Activated CD8-positive, alpha-beta T cell treated with anti-CD3 and anti-CD28 coated beads, Interleukin-2, amount 10 ng/mL, durations not matched to agents 7 days and 5 days (primary cell): ENCODE measurements at places on chromosomes 6 and 20.

- H3K27me3 ChIP-seq, result no peaks in the 10 kb centered on the region
- no peaks in the 10 kb centered on the region for H3K4me1 ChIP-seq
- no peak for DNase-seq
- no peak overlapping the region for H3K27ac ChIP-seq
These were observed 151.4 kb downstream of the ID4 start for GRCh38 chr6:19988555-19988954.

DNA sequence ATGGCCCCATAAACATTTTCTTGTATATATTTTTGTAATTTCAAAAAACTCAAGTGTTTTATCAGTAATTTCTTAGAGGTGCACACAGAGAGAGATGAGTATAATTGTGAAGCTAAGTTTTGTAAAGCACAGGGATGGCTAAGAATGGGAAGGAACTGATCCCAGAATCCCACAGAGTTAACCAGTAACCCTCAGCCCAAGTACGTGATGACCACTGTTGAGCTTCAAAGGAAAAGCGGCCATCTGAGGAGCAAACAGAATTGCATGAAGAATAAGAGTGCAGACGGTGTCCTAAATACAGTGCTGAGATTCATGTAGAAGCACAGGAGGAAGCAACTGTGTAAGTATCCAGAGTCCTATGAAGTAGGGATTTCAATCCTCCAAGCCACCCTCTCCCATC is 28.1 kb upstream of the HLA-C start:
- no peaks in the 10 kb centered on the region for H3K4me1 ChIP-seq
- no peak for DNase-seq
- no peak overlapping the region for H3K4me3 ChIP-seq
- no peaks in the 10 kb centered on the region for H3K36me3 ChIP-seq
- H3K27me3 ChIP-seq, result peaks cover 63% of the 10 kb centered on the region

DNA sequence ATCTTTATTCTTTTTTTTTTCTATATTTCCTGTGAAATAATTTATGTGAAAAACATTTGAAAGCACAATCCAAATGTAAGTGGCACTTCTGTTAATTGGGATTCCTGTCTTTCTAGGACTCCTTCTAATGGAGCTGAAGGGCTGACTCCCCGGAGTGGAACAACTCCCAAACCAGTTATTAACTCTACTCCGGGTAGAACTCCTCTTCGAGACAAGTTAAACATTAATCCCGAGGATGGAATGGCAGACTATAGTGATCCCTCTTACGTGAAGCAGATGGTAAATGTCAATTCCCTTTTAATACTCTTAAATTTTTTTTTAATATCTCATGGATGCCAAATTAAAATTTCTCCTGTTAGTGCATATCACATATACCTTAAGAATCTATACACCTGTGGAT is 35.0 kb downstream of the CDC5L start:
- H3K4me1 ChIP-seq, result no peaks in the 10 kb centered on the region
- peaks cover 57% of the 10 kb centered on the region for H3K36me3 ChIP-seq
- H3K4me3 ChIP-seq, result no peak overlapping the region

DNA sequence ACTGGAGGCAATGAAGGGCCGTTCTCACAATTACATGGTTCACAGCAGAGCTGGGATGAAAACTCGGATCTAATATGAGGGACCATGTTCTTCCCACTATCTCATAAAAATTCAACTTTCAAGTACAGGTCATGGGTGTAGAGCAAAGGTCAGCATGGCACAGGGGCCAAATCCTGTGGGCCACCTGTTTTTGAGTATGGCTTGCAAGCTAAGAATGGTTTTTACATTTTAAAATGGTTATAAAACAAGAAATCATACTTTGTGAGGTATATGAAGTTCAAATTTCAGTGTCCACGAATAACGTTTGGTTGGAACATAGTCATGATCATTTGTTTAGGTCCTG is 4.6 kb downstream of the MAP3K5 start:
- no peaks in the 10 kb centered on the region for H3K27me3 ChIP-seq
- no peak for DNase-seq
- no peak overlapping the region for H3K27ac ChIP-seq
- peak overlapping the region; percentile 35 for H3K4me3 ChIP-seq

DNA sequence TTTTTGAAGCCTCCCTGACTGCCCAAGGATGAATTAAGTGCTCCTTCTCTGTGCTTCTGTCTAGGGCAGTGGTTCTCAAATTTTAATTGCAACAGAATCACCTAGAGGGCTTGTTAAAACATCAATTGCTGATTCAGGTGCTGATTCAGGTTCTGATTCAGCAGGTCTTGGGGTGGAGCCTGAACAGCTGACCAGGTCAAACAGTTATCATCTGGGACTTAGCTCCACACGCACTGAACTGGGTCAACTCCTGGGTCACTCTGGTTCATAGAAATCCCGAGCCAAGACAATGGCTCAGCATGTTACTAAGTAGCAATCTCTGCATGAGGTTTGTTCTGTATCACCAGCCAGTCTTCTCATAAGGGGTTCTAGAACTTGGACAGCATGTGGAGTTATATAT is 192.3 kb downstream of the GJA1 start:
- H3K36me3 ChIP-seq, result no peaks in the 10 kb centered on the region
- DNase-seq, result no peak
- no peak overlapping the region for H3K27ac ChIP-seq
- H3K4me3 ChIP-seq, result no peak overlapping the region
- no peaks in the 10 kb centered on the region for H3K4me1 ChIP-seq

DNA sequence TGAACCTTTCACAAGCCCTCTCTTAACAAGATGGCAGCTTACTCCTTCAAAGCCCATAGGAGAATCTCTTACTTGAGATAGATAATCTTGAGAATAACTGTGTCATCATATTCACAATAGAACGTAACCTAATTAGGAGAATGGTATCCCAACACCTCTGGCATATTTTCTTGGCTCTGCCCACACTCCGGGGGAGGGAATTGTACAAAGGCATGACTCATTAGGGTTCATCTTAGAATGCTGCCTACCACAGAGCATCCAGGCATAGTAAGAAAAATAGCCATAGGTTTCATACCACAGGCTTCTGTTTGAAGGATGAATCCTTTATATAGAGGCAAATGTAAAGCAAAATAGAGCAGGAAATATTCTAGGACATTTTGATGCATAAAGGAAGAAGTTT is 1100.6 kb upstream of the CITED2 start:
- no peak overlapping the region for H3K27ac ChIP-seq
- no peaks in the 10 kb centered on the region for H3K27me3 ChIP-seq
- H3K4me3 ChIP-seq, result no peak overlapping the region
- no peak for DNase-seq
- H3K36me3 ChIP-seq, result no peaks in the 10 kb centered on the region

DNA sequence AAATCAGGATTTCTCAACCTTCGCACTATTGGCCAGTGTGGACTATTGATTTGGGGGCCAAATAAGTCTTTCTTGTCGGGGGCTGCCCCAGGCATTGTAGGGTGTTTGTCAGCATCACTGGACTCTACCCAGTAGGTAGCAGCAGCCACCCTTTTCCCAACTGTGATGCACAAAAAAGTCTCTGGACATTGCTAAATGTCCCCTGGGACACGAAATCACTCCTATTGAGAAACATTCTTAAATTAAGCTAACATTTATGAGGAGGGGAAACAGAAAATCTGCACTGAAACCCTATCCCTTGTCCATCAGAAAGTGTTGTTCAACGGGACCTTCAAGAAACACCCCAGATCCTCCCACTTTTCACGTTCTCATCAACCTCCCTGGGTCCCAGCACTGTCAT is 54.2 kb downstream of the NFATC2 start:
- peaks cover 89% of the 10 kb centered on the region for H3K36me3 ChIP-seq
- H3K4me3 ChIP-seq, result no peak overlapping the region
- H3K27ac ChIP-seq, result no peak overlapping the region

DNA sequence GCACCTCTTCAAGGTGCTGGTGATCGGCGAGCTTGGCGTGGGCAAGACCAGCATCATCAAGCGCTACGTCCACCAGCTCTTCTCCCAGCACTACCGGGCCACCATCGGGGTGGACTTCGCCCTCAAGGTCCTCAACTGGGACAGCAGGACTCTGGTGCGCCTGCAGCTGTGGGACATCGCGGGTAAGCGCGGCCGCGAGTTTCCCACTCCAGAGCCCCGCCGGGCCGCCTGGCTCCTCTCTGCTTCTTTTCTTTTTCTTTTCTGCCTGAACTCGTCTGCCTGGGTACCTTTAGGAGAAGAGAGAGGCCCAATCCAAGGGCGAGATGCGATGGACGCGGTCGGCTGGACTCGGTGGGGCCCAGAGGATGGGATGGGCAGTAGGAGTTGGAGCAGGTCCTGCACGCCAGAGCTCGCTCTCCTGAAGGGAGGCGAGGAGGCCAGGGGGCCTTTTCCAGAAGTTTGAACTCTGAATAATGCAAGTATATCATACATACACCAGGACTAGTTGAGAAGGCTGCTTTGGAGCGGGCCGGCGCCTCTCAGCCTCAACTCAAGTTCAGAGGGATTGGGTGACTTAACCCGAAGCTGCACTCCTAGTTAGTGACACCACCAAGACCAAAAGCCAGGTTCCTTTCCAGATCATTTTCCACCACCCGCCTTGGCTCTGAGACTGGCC is 445 bp downstream of the RAB32 start:
- no peak overlapping the region for H3K27ac ChIP-seq
- H3K4me1 ChIP-seq, result peaks cover 4% of the 10 kb centered on the region
- no peak for DNase-seq
- H3K27me3 ChIP-seq, result peaks cover 28% of the 10 kb centered on the region

GRCh38 chr20:2004171-2004570 is 10.3 kb upstream of the PDYN start:
- H3K27me3 ChIP-seq, result no peaks in the 10 kb centered on the region
- H3K27ac ChIP-seq, result no peak overlapping the region
- H3K4me1 ChIP-seq, result no peaks in the 10 kb centered on the region
- DNase-seq, result no peak

GRCh38 chr6:161922631-161923119 is 648.8 kb upstream of the AGPAT4 start:
- H3K4me3 ChIP-seq, result no peak overlapping the region
- no peaks in the 10 kb centered on the region for H3K27me3 ChIP-seq
- no peaks in the 10 kb centered on the region for H3K36me3 ChIP-seq
- no peak overlapping the region for H3K27ac ChIP-seq

DNA sequence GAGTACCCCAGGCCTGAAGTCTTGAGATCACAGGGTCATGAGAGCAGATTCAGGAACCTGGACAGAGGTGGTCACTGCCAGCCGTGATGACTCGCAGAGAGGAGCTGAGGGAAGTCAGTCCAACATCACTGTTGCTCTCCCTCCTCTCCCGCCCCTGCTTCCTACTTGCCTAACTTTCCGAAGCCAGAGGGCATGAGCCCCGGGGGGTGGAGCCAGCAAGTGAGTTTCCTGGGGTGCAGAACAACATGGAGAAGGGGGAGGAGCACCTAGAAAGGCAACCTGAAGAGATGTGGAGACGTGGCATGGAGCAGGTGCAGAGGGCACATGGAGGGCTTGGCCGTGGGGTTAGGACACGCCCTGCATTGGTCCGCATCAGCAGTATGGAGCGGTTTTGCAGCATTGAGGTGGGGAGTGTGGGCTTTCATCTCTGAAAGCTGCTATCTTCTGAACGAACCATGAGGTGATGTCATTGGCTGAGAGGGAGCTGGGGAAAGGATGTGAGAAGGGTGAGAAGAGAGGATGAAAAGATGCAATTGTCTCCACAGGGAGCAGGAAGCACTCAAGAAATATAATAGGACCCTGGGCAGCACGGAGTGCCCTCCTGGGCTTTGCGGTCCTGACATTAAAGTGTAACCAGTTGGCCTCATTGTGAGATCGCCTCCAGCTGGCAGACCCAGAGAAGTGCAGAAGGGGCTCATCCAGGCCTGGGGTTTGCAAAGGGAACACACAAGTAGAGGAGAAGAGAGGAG is 25.0 kb downstream of the GDAP1L1 start:
- H3K4me1 ChIP-seq, result no peaks in the 10 kb centered on the region
- H3K36me3 ChIP-seq, result no peaks in the 10 kb centered on the region
- no peak overlapping the region for H3K27ac ChIP-seq

GRCh38 chr20:46694484-46694883 is 5.2 kb upstream of the TP53RK start:
- H3K36me3 ChIP-seq, result no peaks in the 10 kb centered on the region
- H3K27ac ChIP-seq, result no peak overlapping the region
- no peaks in the 10 kb centered on the region for H3K27me3 ChIP-seq
- H3K4me1 ChIP-seq, result peaks cover 16% of the 10 kb centered on the region

GRCh38 chr20:49585585-49586245 is 17.8 kb upstream of the PTGIS start:
- DNase-seq, result no peak
- no peak overlapping the region for H3K27ac ChIP-seq
- no peak overlapping the region for H3K4me3 ChIP-seq
- peaks cover 2% of the 10 kb centered on the region for H3K27me3 ChIP-seq

DNA sequence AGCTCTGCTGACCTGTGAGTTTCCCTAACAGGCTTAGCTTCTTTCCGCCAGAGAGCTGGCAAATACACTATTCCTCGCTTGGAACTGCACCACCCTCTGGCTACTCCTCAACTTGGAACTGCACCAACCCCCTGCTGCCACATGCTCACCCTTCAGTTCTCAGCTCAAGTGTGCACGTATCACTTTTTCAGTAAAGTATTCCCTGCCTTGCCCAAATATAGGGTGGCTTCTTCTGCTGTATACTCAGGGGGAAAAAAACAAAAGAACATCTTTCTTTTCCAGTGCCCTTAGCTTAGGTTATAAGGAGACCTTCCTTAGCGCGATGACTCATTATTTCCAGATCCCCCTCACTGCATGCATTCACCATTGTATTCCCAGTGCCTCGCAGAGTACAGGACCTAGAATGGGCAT is 21.2 kb downstream of the GNAS-AS1 start:
- no peak overlapping the region for H3K27ac ChIP-seq
- peaks cover 4% of the 10 kb centered on the region for H3K36me3 ChIP-seq
- H3K27me3 ChIP-seq, result peaks cover 39% of the 10 kb centered on the region
- no peak for DNase-seq
- no peak overlapping the region for H3K4me3 ChIP-seq

DNA sequence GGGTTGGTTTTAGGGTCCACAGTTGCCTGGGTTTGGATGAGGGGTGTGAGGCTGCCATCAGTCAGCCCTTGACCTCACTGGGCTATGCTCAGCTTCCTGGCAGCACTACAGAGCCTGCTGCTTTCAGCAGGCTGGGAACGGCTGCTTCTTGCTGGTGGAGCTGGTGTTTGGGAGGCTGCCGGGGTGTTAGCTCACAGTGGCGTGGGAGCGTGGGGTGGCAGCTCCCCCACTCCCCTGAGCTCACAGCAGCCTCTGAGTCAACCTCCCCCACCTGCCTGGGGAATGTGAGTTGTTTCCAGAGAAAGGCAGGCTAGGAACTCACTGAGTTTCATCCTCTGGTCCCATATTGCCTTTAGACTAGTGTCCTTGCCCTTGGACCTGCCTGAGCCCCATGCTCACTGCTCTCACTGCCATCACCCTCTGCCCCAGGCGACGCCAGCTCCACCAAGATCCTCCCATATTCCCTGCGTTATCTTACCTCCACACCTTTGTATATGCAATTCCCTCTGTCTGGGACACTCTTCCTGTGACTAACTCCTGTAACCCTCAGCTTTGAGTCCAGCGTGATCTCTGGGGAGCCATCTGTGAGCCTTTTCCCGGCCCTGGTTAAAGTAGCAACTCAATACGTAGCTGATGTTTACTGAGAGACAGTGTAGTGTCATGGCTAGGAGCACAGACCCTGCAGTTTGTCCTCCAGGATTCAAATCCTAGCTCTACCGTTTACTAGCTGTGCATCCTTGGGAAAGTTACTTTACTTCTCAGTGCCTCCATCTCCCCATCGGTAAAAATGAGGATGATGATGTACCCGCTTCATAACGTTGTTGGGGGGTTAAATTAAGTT is 34.8 kb downstream of the PPP1R16B start:
- peaks cover 56% of the 10 kb centered on the region for H3K36me3 ChIP-seq
- H3K4me1 ChIP-seq, result peaks cover 59% of the 10 kb centered on the region
- H3K27ac ChIP-seq, result peak overlapping the region; percentile 26
- no peak overlapping the region for H3K4me3 ChIP-seq
- no peak for DNase-seq
- H3K27me3 ChIP-seq, result no peaks in the 10 kb centered on the region

- H3K27ac ChIP-seq, result no peak overlapping the region
- H3K4me3 ChIP-seq, result no peak overlapping the region
- peaks cover 6% of the 10 kb centered on the region for H3K36me3 ChIP-seq
- H3K27me3 ChIP-seq, result no peaks in the 10 kb centered on the region
- no peaks in the 10 kb centered on the region for H3K4me1 ChIP-seq
These were observed 40.9 kb downstream of the ARFGEF2 start for GRCh38 chr20:48962421-48962820.
